ENCODE measurements at places on chromosomes 13 and 19.
A peak's percentile ranks its signal among the peaks of the same experiment; 100 is the strongest.

- ATAC-seq, result no peak
Measured at GRCh38 chr13:77687799-77688198, 9.7 kb upstream of the SLAIN1 start.

- ATAC-seq, result no peak
Measured at GRCh38 chr19:852136-853013, at the start of gene ELANE. Gene ELANE (plus strand): TSS chr19:852303. CDS start chr19:852329, 26 bp downstream.

DNA sequence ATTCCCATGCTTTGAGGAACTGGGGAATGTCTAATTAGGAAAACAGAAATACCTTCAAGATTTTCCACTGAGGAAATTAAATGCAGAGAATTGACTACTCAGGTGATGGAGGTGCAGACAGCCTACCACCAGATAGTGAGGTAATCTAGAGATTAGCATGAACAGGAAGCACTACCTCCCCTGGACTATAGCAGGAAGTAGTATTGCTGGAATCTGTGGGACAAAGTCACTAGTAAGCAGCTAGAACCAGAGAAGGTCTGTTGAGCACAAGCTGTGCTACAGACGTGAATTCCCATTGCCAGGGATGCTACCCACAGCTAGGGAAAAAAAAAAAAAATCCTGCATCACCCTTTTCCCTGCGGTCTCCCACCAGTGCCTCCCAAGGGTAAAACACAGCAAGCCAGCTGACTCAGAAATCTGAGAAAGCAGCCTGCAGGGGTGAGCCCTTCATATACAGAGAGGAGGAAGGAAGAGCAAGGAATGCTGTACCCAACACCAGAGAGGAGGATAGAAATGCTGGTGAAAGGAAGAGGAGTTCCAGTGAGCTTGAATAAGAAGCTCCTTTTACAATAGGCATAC is 10.2 kb downstream of the ENOX1 start:
- peak; percentile 13 for ATAC-seq

GRCh38 chr13:27038323-27038722 is 133.3 kb downstream of the USP12 start:
- ATAC-seq, result peak; percentile 59

DNA sequence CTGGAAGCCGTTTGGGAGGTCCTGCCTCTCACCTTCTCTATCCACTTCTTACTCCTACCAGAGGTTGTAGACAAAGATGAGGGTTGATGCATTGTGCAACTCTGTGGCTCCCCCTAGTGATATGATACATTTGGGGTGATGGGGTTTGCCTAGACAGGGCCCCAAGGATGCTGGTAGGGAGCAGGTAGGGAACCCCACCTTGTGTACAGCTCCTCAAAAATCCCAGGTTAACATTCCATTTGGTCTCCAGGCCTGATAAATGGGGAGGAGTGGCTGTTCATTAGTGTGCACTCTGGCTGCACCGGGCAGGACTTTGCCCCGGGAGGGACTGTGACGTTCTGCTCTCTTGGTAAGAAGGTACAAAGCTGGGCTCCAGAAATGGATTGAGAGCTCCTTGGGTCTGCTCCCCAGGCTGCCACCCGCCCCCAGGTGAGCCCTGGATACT is 19.2 kb downstream of the SIGLEC8 start:
- no peak for ATAC-seq

GRCh38 chr13:28161370-28161769 is 23.0 kb downstream of the PAN3 start:
- peak; percentile 60 for ATAC-seq

Measured in motor neuron (in vitro differentiated cells).